ENCODE measurements at places on chromosomes 2 and 18. TPM values are rescaled to one million over a fixed set of nuclear protein-coding genes. Genes with fewer than 3 reads are reported as not detected.

SLC39A10 gene
- 96.9 TPM for total RNA-seq

STK39 gene
- total RNA-seq = 10.3 TPM

POMC gene
- total RNA-seq = not detected

ACP1 gene
- total RNA-seq = 82.3 TPM

RND3 gene
- total RNA-seq = 557 TPM

RBM44 gene
- 0.16 TPM for total RNA-seq

PTPRM gene
- 38.7 TPM for total RNA-seq

CBLN2 gene
- not detected for total RNA-seq

PIGN gene
- total RNA-seq = 46.6 TPM

ADGRF3 gene
- total RNA-seq = not detected

CNTNAP5 gene
- total RNA-seq = not detected

ZSWIM2 gene
- total RNA-seq = not detected

AUP1 gene
- total RNA-seq = 79.5 TPM

YES1 gene
- 36.7 TPM for total RNA-seq

ASB18 gene
- not detected for total RNA-seq

LYPD6B gene
- total RNA-seq = 0.32 TPM

OXER1 gene
- total RNA-seq = under 0.01 TPM
